HTR-8/SVneo (cell line): ENCODE measurements at places on chromosomes 11 and 22.

GRCh38 chr11:2088746-2089535, 50.2 kb downstream of the IGF2 start:
- DNase-seq: no peak

GRCh38 chr11:72685560-72686480, 11.6 kb upstream of the PDE2A start:
- DNase-seq: no peak

DNA sequence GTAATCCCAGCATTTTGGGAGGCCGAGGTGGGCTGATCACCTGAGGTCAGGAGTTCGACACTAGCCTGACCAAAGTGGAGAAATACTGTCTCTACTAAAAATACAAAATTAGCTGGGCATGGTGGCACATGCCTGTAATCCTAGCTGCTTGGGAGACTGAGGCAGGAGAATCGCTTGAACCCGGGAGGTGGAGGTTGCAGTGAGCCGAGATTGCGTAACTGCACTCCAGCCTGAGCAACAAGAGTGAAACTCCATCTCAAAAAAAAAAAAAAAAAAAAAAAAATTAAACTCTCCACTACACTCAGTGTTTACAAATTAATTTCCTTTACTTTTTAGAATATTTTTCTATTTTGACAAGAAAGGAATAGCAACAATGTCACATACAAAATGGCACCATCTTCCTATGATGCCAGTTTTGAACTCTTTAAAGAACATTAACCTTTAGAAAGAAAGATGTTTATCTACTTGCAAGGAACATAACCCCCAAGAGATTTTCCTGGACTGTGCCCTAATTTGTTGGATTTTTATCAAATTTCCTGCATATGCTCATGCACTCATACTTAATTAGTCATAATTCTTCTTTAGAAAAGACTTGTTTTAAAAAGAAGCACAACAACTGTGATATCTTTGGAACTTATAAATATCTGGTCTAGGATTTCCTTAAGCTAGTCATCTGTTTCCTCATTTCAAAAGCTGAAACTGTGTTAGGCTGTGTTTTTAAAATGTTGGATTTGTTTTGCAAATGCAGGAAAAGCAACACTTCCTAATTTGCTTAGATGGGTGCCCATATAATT, 22.6 kb upstream of the HIPK3 start:
- DNase-seq: no peak

DNA sequence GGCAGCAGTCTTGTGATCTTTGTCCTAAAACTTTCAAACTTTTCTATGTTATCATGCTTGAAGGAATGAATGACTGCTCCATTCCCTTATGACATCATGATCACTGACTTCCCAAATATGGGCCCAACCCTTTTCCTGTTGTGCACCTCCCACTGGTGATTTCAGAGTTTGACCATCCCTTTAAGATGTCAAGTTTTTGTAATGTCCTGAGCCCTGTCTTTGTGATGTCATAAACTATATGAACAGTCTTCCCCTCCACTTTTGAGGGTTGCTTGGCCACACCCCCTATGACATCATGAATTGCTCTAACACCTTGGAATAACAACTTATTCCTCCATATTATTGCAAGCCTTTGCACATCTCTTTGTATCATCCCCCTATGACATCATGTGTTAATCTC, 16.5 kb upstream of the NUCB2 start:
- no peak for DNase-seq

DNA sequence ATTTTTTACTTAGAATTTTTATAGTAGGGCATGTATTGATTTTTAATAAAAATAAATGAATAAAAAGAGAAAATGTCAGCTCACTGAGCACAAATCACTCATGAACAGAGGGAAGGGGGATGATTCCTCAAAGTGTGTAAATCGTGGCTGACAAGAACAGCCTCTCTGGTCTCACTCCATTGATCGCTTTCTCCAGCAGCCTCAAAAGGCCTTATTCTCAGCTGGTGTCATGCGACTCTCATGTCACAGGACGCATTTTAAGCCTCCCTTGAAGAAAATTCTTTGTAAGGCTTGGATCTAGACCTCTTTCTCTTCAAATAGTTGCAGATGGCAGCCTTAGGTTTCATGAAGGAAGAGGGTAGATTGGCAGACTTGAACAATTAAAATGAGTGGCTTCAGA, 33.9 kb upstream of the SLC5A12 start:
- no peak for DNase-seq

DNA sequence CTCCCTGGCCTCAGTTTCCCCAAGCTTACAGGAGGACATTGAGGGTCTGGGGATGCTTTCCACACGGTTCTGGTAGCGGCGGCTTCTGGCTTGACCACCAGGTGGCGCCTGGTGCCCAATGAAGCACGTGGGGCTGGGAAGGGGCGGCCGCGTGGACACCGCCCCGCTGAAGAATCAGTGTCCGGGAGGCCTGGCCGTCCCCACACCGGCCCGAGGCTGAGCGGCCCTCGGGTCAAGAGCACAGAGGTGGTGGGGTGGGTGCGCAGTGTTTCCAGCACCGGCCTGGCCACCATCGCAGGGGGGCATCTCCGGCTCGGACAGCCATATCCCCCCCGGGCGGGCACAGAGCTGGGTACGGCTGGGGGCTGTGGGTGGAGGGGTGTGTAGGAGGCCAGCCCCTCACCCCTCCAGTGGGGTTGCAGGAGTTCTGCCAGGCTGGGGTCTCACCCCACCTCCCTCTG, 27.8 kb upstream of the PPARA start:
- peak; percentile 85 for DNase-seq

- DNase-seq: no peak
These were observed 56.3 kb upstream of the PHOX2A start for GRCh38 chr11:72300268-72300667.

DNA sequence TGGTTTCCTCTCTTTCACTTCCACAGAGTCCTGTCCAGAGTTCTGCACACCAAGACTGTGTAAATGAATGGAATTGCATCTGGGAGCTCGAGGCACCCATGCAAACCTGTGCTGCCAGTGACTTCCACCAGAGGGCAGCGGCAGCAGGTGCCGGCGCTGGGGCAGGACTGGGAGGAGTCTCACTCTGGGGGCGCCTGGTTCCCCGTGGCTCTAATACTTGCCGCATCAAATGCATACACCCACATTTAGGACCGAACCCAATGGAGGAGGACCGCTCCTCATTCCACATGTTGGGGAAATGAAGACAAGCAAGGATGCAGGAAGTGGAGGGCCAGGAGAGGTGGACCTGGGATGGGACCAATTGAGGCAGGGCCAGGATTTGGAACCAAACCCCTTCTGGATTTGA, 1.1 kb upstream of the CD6 start:
- no peak for DNase-seq

DNA sequence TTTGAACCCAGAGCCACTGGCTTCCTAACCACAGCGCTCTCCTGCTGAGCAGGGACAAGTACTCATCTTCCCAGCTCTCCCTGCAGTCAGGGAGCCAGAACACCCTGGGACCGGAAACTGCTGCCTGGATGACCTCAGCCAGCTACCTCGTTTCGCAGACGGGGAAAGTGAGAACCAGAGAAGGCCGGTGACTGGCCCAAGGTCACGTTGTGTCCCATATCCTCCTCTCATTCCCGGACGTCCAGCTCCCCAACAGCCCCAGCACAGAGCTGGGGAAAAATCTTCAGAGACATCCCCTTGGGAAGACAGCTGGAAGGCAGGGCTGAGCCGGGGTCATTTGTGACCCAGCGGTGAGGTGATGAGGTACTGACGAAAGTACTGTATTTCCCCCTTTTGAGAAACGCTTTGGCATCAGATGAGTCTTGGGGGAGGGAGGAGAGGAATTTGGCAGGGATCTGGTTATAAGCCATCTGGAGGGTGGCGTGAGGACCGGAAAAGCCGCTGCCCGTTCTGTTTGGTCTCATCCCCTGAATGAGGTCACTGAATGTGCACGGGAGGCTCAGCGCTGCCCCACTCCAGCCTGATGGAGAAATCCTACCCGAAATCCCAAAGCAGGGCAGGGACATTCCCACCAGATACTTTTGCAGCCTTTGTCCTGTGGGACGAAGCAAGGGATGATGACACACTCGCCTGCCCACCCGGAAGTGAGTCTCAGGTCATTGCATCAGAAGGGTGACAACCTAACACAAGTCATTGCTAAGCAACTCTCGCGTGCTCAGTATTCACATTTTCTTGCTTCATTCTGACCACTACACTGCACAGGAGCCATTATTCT, 41.1 kb downstream of the LIF start:
- peak; percentile 71 for DNase-seq

DNA sequence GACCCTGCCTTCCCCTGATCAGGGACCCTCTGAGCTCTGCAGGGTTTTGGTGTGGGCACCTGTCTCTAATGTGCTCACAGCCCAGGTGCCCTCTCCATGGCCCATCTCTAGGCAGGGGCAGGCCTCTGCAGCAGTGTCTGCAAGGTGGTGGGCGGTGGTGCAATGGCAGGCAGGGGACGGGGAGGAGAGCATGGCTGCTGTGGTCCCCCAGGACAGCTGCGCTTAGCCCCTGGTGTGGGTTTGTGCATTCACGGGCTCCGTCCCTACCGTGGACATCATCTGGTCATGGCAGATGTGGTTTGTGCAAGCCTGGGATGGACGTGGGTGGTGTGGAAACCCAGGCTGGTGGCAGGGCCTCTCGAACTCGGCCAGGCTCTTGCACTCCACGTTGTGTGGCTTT, 443.1 kb downstream of the TBC1D22A start:
- DNase-seq: no peak

DNA sequence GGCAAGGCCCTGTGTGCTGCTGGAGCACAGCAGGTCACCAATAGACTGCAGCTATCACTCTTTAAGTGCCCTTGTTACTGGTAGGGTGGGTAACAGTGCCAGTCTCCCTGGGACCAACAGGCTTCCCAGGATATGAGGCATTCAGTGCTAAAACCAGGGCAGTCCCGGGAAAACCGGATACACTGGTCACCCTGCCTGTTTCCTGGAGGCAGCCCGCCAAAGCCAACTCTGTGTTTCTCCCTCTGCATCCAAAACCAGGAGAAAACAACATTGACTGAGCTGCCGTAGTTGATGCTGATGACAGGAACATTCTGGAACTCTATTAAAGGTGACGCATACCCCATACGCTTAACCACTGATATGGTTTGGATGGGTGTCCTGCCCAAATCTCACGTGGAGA, 149.1 kb downstream of the SHANK2 start:
- no peak for DNase-seq

DNA sequence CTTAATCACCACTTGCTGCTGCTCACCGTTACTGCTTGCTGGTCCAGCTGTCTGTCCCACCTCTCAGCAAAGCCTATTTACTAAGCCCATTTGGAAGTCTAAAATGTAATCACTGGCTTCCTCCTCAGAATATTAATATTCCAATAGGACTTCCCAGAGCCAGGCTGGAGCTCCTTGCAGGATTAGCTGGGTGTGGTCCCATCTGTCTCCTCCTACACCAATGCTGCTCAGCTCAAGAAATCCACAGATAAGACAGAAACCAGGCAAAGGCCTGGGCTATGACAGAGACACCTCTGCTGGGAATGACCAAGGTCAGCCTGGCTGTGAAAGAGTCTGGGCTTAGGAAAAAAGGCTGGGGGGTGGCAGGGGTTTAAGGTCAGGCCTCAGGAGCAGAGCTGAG, 317.8 kb downstream of the BUD13 start:
- DNase-seq: no peak

GRCh38 chr11:80916173-80916798, 1475.5 kb upstream of the TENM4 start:
- no peak for DNase-seq

- no peak for DNase-seq
These were observed 52.5 kb downstream of the GRAMD4 start for GRCh38 chr22:46672731-46673130.

- no peak for DNase-seq
These were observed 78.3 kb upstream of the RASSF10 start for GRCh38 chr11:12930850-12931249.

GRCh38 chr11:120977266-120978137, 46.4 kb upstream of the TBCEL start:
- DNase-seq: no peak

- no peak for DNase-seq
These were observed 72.9 kb upstream of the CD44 start for GRCh38 chr11:35066030-35066429.

DNA sequence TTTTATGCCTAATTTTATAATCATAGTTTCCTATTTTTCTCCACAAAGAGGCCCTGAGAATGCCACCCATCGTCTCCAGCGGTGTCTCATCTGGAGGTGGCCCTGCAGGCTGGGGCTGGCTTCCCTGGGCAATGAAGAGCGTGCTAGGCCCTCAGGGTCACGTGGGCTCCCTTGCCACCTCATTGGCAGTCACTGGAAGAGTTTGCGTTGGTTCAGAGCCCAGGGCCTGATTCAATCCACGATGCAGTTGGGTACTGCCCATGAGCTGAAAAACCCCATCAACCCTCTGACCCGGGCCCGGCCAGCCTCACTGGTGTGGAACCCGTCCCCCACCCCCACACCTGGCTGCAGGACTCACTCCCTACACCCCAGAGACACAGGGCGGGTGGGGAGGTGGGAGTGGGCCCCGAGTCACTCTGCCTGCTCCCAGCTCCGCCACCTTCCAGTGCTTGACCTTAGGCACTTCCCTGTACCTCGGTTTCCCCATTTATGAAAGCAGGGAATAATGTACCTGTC, 43.4 kb upstream of the A4GALT start:
- no peak for DNase-seq

DNA sequence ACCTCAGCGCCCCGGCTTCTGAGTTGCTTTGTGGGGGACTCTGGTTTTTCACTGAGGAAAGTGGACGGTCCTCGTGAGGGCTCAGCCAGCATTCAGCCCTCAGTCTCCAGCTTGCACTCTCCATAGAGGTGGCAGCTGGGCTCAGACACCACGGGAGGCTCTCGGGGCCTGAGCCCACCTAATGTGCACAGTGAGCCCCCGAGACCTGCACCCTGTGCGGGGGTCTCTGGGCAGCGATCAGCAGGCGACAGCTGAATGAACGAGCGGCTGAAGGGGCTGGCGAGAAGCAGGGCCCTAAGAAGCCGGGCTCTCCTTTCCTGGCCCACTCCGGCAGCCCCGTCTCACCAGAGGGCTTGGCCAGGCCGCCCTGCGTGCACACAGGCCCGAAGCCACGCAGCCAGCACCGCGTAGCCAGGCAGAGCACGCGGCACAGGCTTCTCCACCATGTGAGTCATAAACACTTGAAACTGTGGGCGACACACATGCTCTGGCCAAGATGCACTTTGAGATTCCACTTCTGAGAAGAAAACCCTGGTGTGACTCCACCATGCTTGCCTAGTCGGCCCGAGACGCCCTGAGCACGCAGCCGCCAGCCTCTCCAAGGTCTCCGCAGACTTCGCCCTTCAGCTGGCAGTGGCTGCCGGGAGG, 28.0 kb downstream of the TOLLIP start:
- no peak for DNase-seq

DNA sequence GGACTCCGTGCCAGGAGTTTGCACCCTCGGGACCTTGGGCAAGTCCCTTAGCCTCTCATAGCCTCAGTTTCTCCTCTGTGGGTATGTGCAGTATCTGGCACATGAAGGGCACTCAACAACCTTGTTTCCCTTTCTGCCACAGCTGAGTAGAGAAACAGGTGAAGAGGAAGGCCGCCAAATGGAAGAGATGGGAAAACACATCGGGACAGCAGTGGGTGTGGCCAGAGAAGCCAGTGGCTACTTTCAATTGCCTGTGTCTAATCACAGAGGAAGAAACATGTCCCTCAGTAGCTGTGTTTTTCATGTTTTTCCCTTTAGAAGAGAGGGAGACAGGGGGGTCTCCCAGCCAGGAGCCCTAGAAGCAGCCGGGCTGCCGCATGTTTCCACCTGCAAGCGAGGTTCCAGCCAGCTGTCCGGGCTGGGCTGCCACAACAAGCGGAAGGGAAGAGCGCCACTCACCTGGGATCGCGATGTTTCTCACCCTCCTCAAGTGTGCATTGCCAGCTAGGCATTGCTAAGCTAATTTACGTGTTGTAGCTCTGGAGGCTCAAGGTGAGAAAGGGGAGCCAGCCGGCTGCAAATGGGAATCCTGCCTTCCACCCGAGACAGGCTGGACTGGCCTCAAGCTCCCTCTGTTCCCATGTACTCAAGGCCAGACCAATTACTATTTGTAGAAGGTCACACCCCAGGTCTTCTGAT, 16.7 kb downstream of the ASPHD2 start:
- no peak for DNase-seq
